ENCODE measurements at places on chromosomes 7 and 10. TPM values are rescaled to one million over a fixed set of nuclear protein-coding genes. Genes with fewer than 3 reads are reported as not detected.

ELMO1 gene
- 10.0 TPM for total RNA-seq

TRIM56 gene
- total RNA-seq, result 7.9 TPM

GRCh38 chr10:102195296-102195870 lies 30.7 kb upstream of the ELOVL3 start:
- no peak overlapping the region for H3K4me3 ChIP-seq
- H3K36me3 ChIP-seq, result no peaks in the 10 kb centered on the region
- no peak for DNase-seq
- H3K27ac ChIP-seq, result no peak overlapping the region

- no peaks in the 10 kb centered on the region for H3K4me1 ChIP-seq
- H3K4me3 ChIP-seq, result no peak overlapping the region
- H3K36me3 ChIP-seq, result no peaks in the 10 kb centered on the region
- DNase-seq, result no peak
- no peaks in the 10 kb centered on the region for H3K27me3 ChIP-seq
Measured at GRCh38 chr7:40506158-40506557, 371.4 kb downstream of the SUGCT start.

DNA sequence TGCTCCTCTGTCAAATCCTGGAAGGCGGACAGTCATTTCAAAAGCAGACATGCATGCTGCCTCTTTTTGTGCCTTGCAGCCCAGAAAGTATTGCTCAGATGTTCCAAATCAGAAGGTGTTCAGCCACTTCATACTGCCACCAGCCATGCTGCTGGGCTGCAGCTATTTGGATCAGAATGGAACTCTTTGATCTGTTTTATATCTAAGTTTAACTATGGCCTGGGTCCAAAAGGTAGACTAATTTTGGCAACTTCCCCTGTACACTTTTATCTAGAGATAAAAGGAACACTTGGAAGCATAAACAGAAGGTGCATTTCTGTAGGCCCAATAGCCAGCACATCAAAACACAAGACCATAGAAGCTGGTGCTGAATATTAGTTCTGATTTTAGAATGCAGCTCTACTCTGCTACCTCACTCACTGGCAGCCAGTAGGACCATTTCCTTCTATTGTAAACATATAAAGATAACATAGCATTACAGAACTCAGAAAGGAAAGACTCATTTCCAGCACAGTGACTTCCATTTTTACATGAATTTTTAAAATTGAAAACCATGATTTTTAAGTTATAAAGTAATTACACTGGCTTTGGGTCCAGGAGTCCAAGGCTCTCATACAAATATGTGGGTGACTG lies 143.1 kb upstream of the CAV2 start:
- H3K4me1 ChIP-seq, result peaks cover 68% of the 10 kb centered on the region
- no peak for DNase-seq
- no peaks in the 10 kb centered on the region for H3K27me3 ChIP-seq
- H3K4me3 ChIP-seq, result no peak overlapping the region

ITPRID1 gene
- total RNA-seq, result not detected

DNA sequence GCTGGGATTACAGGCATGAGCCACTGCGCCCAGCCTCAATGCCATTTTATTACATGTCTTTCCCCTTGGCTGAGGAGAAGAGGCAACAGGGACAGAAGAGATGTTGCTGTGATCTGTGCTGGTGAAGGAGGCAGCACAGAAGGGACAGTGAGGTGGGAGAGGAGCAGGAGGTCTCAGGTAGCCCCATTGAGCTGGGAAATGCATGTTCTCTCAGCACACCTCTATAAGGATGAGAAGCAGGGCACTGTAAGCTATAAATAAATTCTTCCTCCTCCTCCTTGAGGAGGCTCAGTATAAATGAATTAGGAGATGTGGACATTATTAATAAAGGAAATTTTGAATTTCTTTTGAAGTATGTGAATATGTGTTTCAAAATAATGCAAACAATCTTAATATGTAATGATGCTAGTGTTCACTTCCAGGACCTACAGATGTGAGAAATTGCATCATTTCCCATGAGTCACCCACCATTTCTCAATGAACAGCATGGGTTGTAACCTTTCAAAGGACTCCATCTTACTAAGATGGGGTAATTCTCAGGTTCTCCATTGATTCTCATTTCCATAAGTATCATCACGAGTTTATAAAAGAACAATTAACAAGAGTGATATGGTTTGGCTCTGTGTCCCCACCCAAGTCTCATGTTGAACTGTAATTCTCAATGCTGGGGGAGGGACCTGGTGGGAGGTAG lies 88.9 kb upstream of the ODAD2 start:
- no peaks in the 10 kb centered on the region for H3K27me3 ChIP-seq
- DNase-seq, result no peak
- peaks cover 6% of the 10 kb centered on the region for H3K36me3 ChIP-seq
- no peaks in the 10 kb centered on the region for H3K4me1 ChIP-seq

DNA sequence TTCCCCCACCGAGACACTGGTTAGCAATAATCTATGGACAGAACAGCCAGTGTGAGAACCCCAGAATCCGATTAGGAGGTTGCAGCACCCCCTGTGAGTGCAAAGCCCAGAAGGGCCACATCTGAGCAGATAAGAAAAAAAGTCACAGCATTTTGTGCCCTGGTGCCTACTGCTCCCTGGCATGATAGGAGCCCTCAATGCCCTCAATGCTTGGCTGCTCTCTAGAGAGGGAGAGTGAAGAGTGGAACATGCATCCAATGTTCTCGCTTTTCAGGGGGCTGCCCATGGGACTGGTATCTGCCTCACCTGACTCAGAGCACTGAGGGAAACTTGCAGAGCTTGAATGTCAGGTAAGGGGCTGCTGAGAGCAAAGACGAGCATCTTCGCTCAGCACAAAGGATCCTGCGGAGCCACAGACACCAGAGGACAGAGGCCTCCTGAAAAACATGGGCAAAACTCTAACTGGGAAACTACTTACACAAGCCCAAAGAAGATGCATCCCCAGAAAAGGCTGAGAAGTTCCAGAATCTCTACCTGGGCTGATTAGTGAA lies 98.0 kb upstream of the FAM20C start:
- no peak overlapping the region for H3K27ac ChIP-seq
- peaks cover 12% of the 10 kb centered on the region for H3K4me1 ChIP-seq
- peaks cover 5% of the 10 kb centered on the region for H3K27me3 ChIP-seq
- no peak overlapping the region for H3K4me3 ChIP-seq

GRCh38 chr10:18293536-18294510 lies 153.6 kb downstream of the CACNB2 start:
- H3K36me3 ChIP-seq, result no peaks in the 10 kb centered on the region
- no peak overlapping the region for H3K27ac ChIP-seq
- no peaks in the 10 kb centered on the region for H3K4me1 ChIP-seq
- H3K4me3 ChIP-seq, result no peak overlapping the region
- no peak for DNase-seq
- H3K27me3 ChIP-seq, result no peaks in the 10 kb centered on the region

DNA sequence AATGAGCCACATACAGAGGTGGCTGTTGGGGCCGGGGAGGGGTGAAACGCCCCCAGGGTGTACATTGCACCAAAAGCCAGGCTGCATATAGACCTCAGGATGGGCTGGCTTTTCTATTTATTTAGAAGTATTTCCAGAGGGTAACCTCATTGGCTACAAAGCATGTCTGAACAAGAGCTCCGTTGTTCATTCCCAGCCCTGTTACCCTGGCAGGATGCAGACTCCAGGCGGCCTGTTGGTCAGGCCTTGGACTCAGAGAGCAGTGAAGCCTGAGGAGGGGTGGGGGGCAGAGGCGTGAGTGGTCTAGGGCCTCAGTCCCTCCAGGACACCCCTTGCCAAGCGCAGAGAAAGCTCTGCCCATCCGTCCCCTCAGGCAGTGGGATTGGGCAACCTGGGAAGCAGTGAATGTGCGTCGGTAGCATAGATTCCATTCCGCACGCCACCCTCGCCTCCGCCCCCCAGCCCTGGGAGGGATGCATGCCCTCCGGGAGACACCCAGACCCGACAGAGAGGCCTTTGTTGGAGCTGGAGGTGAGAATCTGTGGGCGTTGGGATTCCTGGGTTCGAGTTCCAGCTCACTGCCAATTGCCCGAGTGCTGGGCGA lies 41.9 kb downstream of the TCF7L2 start:
- H3K4me1 ChIP-seq, result peaks cover under 1% of the 10 kb centered on the region
- H3K36me3 ChIP-seq, result no peaks in the 10 kb centered on the region
- H3K4me3 ChIP-seq, result no peak overlapping the region
- H3K27ac ChIP-seq, result no peak overlapping the region

DNA sequence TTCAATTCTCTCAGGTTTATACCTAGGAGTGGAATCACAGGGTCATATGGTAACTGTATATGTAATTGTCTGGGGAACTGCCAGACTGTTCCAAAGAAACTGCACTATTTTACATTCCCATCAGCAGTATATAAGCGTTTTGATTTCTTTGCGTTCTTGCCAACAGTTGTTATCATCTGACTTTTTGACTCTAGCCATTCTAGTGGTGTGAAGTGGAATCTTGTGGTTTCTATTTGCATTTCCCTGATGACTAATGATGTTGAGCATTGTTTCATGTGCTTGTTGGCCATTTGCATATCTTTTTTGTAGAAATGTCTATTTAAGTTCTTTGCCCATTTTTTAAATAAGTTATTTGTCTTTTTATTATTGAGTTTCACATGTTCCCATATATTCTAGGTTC lies 44.3 kb upstream of the ZC3HAV1 start:
- H3K36me3 ChIP-seq, result peaks cover 4% of the 10 kb centered on the region
- DNase-seq, result no peak
- H3K27me3 ChIP-seq, result no peaks in the 10 kb centered on the region

TEX36 gene
- not detected for total RNA-seq

- H3K4me3 ChIP-seq, result no peak overlapping the region
- no peak for DNase-seq
- H3K27ac ChIP-seq, result no peak overlapping the region
- no peaks in the 10 kb centered on the region for H3K36me3 ChIP-seq
Measured at GRCh38 chr7:78993341-78993740, 460.1 kb downstream of the MAGI2 start.

- H3K27ac ChIP-seq, result no peak overlapping the region
- H3K4me3 ChIP-seq, result no peak overlapping the region
- no peaks in the 10 kb centered on the region for H3K4me1 ChIP-seq
- DNase-seq, result no peak
- no peaks in the 10 kb centered on the region for H3K36me3 ChIP-seq
Measured at GRCh38 chr7:95883217-95883616, 110.9 kb downstream of the DYNC1I1 start.

EPO gene
- total RNA-seq, result not detected

DNA sequence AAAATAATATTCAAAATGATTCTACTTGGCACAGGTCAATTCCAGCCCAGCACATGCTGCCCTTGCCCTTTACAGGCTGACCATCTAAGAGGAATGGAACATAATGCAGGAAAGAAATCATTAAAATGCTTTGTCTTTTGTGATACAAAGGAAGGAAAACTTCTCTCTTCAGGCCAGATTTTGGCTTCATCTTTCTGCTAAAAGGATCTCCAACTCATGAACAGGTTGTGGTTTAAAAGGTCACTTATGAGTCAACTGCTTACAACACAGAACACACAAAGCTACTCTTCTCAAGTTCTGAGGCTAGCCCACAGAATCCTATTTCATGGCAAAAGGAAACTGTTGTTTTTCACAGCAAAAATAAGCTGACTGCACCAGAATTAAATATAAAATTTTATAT lies 197.1 kb downstream of the DOCK4 start:
- no peak overlapping the region for H3K4me3 ChIP-seq
- DNase-seq, result no peak

GRCh38 chr7:45967591-45968157 lies 46.6 kb upstream of the IGFBP3 start:
- no peak for DNase-seq
- no peaks in the 10 kb centered on the region for H3K4me1 ChIP-seq
- no peak overlapping the region for H3K4me3 ChIP-seq
- no peak overlapping the region for H3K27ac ChIP-seq

GRCh38 chr7:90645784-90646183 lies 49.7 kb downstream of the CDK14 start:
- H3K36me3 ChIP-seq, result no peaks in the 10 kb centered on the region
- DNase-seq, result no peak
- no peak overlapping the region for H3K27ac ChIP-seq
- no peaks in the 10 kb centered on the region for H3K27me3 ChIP-seq
- H3K4me1 ChIP-seq, result no peaks in the 10 kb centered on the region
- no peak overlapping the region for H3K4me3 ChIP-seq

DNA sequence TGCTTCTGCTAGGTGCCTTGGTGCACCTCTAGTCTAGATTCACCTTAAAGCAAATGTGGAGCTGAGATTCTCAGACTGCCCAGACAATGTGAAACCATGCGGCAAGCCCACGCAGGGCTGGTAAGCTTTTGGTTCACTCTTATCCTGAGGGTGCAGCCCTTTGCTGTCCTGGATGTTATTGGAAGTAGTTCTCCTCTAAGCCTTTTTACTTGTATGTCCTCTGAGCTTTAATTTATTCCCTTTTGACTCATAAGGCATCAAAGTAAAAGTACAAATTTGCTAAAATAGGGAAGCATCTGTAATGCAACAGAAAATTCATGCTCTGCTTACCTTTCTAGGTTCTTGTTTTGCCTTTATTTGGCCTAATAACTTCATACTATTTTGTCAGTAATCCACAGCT lies 186.8 kb downstream of the MACC1 start:
- H3K4me3 ChIP-seq, result no peak overlapping the region
- no peak for DNase-seq
- no peaks in the 10 kb centered on the region for H3K27me3 ChIP-seq
- no peak overlapping the region for H3K27ac ChIP-seq
- no peaks in the 10 kb centered on the region for H3K36me3 ChIP-seq

AS3MT gene
- 20.8 TPM for total RNA-seq

LDB3 gene
- total RNA-seq, result 1,703 TPM

DNA sequence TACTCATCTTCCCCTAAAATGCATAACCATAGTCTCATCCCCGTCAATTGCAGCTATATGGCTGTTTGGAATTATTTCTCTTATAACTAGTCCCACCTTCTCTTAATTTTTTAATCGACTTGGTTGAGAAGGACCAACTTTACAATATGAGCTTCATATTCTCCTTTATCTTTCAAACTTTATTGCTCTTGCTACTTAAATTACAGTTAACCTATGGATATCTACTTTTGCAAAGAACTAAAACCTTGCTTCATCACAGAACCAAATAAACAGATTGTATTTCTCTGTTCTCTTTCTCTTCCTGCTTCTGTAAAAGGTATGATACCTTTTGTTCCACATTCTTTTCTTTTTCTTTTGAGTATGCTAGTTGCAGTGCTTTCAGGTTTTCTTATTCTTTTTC lies 6.1 kb downstream of the CREM start:
- peaks cover 11% of the 10 kb centered on the region for H3K4me1 ChIP-seq
- no peak overlapping the region for H3K4me3 ChIP-seq
- H3K27me3 ChIP-seq, result no peaks in the 10 kb centered on the region

PROSER2 gene
- 0.83 TPM for total RNA-seq

KIAA1217 gene
- total RNA-seq, result 42.6 TPM

DNA sequence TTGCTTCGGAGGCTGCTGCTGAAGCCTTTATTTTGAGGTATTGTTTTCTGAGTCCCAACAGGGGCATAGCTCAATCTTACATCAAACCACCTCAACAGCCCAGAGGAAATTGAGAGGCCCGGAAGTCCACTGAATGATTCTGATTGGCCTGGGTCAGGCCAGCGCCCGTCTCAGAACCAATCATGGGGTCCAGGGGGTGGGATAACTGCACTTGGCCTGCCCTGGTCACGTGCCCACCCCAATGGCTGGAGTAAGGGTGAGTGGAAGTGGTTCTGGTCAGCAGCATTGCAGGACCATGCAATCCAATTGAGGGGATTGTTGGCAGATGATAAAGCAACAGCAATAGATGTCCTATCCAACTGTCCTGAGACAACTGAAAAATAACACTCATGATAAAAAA lies 190.6 kb downstream of the HERPUD2 start:
- H3K4me1 ChIP-seq, result no peaks in the 10 kb centered on the region
- DNase-seq, result no peak
- H3K36me3 ChIP-seq, result no peaks in the 10 kb centered on the region
- H3K4me3 ChIP-seq, result no peak overlapping the region

TBXAS1 gene
- total RNA-seq, result 2.0 TPM

- no peaks in the 10 kb centered on the region for H3K4me1 ChIP-seq
- no peaks in the 10 kb centered on the region for H3K36me3 ChIP-seq
- no peak overlapping the region for H3K27ac ChIP-seq
- no peaks in the 10 kb centered on the region for H3K27me3 ChIP-seq
- DNase-seq, result no peak
- no peak overlapping the region for H3K4me3 ChIP-seq
Measured at GRCh38 chr7:46369933-46370654, 449.0 kb upstream of the IGFBP3 start.
